ENCODE measurements at places on chromosomes 11 and 22. TPM values are rescaled to one million over a fixed set of nuclear protein-coding genes. Genes with fewer than 3 reads are reported as not detected.

GRCh38 chr11:87284306-87284705, 246.6 kb downstream of the TMEM135 start:
- no peak for ATAC-seq

Gene FAM227A
- 5.3 TPM for total RNA-seq

DNA sequence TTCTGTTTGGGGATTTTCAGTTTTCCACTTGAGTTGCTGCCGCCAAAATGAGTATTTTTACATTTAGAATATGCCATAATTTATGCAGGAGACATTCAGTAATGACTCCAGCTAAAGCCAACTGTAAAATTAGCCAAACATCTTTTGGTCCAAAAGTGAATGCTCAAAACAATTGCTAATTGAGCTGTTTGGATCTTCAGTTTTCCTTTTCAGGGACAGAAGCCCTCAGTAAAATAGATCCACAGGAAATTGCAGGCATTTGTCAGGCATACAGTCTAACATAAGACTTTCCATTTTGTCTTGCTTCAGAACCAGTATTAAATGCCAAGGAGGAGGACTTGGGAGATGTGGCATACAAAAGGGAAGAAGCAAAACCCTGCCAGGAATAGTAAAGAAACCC, 524.8 kb upstream of the API5 start:
- no peak for ATAC-seq

- ATAC-seq = no peak
These were observed 60.2 kb upstream of the TOP3B start for GRCh38 chr22:22042599-22043295.

DNA sequence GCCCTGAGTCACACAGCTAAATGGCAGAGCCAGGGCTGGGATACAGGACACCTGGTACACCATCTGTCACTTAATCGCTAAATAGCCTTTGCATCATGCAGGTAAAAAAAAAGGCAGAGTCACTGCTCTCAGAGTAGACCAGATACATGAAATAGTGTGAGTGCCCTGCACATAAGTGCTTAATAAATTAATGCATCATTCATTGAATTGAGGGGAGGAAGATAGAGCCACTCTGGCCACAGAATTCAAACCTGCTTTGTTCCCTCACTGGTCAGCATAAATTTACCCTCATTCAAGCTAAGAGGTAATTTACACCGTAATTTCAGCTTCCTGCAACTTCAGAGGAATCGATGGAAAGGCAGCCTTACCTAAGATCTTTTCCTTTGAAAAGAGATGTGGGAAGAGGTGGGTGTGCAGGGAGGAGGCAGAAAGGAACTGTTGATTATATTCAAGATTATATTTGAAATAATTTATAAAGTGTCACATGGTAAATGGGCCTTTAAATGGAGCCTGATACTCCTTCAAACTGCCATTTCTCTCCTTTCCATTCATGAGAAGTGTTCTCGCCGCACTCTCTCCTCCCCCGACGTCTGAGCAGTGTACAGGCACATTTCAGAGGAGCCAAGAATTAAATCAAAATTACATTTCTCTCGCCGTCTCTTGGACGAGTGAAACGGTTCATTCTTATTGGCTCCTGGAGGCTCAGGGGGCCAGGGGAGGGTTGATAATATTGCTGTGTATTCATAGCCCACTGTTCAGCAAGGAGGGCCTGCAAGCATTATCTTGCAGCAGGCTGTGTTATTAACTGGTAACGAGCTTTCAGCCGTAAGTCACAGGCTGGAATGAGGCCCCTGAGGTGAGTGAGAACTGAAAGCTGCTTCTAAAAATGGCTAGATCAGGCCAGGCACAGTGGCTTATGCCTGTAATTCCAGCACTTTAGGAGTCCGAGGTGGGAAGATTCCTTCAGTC, 52.2 kb upstream of the HMGXB4 start:
- no peak for ATAC-seq

DNA sequence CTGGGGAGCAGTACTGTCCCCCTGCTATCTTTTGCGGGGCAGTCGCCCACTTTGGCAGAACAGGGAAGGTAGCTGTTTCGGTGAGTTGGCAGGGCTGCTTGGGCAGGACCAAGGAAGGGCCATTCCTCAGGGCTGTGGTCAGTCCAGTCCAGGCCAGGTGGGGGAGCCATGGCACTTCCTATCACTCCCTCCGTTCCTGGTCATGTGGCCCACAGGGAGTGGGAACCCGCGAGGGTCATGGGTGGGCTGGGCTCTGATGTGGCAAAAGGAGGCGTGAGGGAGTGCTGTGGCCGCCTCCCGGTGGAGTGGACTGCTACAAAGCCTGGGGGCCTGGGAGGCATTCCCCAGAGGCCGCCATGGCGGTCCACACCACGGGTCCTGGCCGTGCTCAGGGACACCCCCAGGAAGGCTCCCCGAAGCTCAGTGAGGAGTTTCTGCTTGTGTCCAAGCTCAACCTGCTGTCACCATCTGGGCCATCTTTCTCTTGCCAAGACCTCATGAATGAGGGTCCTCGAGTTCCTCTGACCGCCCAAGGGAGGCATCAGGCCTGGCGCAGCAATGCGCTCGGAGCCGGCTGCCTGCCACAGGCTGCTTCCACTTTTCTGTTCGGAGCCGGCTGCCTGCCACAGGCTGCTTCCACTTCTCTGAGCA, 11.9 kb downstream of the CHID1 start:
- ATAC-seq = peak; percentile 69
